ELR (cell line): ENCODE measurements at places on chromosomes 4 and X.

DNA sequence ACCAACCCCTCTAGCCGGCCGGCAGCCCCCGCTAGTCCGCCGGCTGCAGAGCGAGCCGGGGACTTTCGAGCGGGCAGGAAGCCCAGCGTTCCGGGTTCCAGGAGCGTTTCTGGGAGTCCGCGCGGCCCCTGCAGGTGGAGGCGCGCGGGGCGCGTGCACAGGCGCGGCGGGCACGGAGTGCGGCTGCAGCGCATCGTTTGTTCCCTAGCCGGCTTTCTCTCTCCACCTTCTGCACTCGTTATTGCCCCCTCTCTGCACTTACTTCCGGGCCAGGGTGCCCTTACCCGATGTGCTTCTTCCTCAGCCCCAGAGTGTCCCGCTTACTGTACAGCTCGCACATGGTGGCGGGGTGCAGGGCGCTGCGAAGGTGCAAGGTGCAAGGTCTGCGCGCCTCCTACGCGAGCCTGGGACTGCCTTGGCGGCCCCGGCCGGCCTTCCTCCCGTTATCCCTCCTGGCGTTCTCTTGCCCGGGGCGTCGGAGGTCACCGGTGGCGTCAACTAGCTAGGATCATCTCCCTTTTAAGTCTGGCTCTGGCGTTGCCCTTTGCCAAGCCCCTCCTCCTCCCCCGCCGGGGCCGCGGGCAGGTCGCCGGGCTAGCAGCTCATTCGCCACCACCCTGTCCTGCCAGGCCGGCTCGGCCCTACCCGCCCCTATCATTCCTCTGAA lies at the start of gene ETNPPL:
TSS of gene ETNPPL (minus strand) at position 495 of the 667 bp plus-strand sequence. CDS start at position 340, 155 bp downstream.
- DNase-seq = peak; percentile 23

- no peak for DNase-seq
Measured at GRCh38 chr4:139562067-139562684, 6.2 kb upstream of the SETD7 start.

GRCh38 chr4:126778348-126778747 lies 854.4 kb upstream of the INTU start:
- DNase-seq = peak; percentile 81

GRCh38 chrX:103120748-103121147 lies 27.8 kb upstream of the NXF3 start:
- no peak for DNase-seq

- no peak for DNase-seq
Measured at GRCh38 chr4:2799971-2800690, 7.2 kb downstream of the SH3BP2 start.

- no peak for DNase-seq
Measured at GRCh38 chr4:53543561-53543960, 47.7 kb downstream of the LNX1 start.

DNA sequence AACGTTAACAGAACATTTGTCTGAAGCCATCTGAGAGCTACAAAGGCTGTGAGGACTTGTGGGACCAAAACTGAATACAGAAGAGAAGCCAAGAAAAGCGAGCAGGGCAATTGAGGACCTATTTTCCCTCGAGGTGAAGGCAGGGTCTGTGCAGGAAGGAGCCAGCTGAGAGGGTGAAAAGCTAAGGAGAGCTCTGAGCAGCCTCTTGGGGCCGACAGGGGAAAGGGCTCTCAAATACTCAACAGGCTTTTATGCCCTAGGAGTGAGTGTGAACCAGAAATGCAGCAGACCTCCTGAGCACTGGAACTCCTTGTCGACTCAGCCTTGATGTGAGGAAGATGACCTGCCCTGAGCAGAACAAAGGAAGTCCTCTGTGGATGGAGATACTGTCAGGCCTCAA lies 54.2 kb downstream of the C4orf50 start:
- no peak for DNase-seq

DNA sequence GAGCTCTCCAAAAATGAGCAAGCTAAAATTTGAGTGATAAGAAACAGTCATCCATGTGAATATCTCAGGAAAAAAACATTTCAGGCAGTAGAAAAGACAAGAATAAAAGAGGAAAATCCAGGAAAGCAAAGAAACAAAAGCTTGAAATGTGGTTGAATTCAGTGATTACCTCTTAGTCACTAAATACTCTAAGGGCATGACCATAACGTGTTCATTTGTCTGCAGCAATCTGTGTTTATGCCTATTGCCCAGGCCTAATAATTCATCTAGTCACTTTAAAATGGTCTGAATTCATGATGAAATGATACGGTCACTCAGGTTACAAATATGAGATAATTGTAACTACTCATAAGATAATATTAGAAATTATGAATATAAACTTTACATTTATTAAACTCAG lies 837.9 kb downstream of the STPG2 start:
- no peak for DNase-seq

DNA sequence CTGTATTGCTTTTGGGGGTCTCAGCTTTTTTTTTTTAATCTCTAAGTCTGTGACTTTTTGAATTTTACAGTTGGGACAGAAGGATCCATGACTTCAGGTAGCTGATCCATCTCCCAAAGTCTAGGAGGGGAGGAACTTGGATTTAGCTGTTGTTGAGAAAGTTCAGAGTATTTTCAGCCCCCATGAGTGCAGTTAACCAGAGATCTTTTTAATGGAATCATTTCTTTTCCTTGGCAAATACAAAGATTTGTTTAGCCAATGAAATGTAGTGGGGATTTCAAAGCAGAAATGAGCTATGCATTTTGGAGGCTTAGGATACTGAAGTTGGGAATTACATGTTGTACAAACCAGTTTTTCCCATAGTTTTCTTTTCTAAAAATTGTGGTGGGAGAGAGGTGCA lies 18.1 kb downstream of the FNIP2 start:
- no peak for DNase-seq

DNA sequence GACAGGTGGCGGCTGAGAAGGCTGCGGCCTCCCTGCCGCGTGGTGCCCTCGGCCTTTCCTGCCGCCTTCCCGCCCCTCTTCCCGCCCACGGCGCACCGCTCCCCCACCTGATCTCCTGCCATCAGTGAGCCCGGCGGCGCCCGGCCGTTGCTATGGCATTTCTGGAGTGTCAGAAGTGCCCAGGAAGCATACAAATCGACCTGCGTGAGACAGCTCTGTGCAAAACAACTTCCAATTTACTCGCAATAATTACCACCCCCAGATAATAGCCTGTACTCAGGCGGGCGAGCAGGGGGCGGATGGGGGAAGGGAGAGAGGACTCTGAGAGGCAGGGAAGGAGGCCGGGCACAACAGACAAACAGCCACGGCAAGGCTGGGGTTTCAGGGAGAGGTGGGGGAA lies 16.6 kb upstream of the ERCC6L start:
- no peak for DNase-seq

DNA sequence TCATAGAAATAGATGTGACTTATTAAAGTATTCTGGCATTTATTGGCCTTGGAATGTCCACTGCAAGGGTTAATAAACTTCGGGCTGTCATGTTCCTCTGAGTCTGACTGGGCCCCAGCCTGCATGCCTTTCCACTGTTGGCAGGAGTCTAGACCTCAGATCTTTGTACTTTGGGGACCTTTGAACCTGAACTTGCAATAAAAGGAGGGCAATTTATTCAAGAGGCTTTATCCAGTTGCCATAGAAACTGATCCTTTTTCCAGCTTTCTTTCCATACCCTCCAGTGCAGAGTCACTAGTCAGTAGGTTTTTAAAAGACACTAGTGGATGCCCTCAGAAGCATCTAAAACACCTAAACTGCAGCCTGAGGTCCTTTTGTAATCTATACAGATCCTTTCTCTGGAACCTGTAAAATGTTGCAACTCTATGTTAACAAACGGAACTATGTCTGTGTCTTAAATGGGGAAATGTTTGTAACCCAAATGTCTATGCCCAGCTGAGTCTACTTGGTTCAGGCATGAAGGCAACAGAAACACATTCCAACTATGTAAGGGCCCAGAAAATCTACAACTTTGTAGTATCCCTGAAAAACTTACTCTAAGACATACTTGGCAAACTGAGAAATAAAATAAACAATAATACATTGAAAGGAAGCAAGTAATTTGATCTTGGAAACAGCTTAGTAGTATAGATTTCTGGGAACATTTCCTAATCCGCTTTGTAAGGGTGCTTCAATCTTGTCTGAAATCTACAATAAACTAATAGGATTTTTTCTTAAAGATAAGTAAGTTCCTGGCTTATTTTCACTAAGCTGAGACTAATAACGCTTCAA lies 41.5 kb downstream of the SOWAHB start:
- DNase-seq = no peak

DNA sequence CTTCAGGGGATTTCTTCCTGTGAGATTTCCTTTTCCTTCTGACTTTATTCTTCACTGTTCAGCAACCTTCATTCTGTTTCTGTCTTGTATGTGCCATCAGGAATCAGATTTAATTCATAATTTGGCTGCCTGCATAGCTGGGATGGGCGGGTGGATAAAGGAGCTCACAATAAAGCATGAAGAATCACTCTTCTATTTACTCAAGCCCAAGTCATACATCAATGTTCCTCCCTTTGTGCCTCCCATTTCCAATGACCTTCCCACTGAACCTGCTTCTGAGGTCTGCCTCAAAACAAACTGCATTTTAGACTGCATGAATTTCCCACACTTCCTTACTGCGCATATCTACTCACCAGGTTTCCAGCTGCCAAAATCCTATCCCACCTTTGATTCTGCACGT lies 14.0 kb downstream of the PDGFC start:
- no peak for DNase-seq

- peak; percentile 43 for DNase-seq
Measured at GRCh38 chr4:170090352-170091052, 746 bp upstream of the AADAT start.

GRCh38 chr4:121056066-121056465 lies 16.3 kb downstream of the NDNF start:
- DNase-seq = no peak

DNA sequence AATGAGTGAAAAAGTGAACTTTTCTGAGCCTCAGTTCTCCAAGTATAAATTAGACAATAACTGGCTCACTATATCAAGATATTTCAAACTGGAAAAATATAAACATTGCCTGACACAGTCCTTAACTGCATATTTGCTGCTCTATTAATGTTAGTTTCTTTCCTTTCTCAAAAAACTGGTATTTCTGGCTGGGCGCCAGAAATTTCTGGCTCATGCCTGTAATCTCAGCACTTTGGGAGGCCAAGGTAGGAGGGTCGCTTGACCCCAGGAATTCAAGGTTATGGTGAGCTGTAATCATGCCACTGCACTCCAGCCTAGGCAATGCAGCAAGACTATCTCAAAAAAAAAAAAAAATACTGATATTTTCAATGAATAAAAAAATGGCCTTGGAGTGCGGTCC lies 227.0 kb downstream of the MAGEB17 start:
- DNase-seq = no peak

DNA sequence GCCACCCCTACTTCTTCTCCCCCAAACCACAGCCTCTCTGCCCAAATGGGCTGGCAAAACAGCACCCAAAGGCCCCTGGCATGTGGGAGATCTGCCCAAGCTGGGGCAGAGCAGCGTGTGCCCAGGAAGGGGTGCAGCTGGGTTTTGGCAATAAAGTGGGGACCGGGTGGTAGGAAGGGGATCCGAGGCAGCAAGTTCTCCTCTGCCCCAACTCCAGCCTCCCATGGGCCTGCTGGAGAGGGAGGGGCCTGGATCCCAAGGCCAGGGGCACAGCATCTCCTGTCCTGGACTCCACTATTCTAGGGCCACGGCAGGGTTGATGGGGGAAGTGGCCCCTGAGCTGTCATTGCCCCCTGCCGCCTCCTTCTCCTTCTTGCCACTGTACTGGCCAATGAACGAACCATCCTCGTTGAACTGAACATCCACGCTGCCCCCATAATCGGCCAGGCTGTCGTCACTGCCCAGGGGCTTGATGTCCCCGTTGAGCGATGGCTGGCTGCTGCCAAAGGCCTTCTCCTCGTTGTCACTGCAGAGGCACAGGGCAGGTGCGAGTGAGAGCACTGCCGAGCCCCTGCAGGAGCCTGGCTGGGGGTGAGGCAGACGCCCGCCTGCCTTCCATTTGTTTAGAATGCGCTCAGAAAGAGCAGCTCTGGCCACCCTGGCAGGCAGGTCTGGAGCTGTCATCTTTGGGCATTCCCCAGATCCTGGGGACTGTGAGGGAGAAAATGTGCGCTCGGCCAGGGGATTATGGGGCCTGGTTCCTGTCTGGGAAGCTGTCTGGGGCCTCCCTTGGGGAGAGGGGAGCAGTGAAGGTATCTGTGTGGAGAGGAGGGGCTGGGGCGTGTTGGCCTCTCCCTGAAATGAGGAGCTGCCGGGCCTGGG lies 23.4 kb downstream of the L1CAM start:
- DNase-seq = no peak

DNA sequence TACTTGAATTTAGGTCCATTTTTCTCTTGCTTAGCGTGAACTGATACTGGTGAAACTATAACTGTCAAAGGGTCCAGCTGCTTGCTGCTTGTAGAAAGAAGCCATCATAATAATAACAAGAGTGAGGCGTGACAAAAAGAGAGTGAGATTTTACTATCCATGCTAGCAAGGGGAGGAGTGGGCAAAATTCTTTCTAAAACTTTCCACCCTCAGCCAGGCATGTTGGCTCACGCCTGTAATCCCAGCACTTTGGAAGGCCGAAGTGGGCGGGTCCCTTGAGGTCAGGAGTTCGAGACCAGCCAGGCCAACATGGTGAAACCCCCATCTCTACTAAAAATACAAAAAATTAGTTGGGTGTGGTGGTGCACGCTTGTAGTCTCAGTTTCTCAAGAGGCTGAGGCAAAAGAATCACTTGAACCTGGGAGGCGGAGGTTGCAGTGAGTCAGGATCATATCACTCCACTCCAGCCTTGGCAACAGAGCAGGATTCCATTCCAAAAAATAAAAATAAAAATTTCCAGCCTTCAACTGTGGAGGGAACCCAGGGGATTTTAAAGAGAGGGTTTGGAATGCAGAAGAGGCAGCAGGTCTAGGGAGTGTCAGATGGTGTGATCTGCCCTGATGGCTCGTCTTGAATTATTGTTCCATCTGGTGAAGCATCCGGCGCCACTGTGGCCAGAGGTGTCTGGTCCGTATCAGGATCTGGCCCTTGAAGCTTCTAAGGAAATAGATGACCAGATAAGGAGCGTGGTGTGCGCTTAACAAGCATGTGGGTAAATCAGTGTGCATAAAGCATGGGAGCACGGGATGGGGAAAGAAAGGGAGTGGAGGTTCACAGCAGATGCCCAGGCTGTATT lies 51.8 kb downstream of the LRP2BP start:
- peak; percentile 17 for DNase-seq

GRCh38 chr4:174648812-174649211 lies 126.5 kb upstream of the HPGD start:
- DNase-seq = no peak

- DNase-seq = peak; percentile 50
Measured at GRCh38 chr4:177367336-177367735, 57.7 kb downstream of the NEIL3 start.

GRCh38 chr4:94032754-94033153 lies 174.9 kb upstream of the SMARCAD1 start:
- DNase-seq = peak; percentile 0

- peak; percentile 76 for DNase-seq
Measured at GRCh38 chr4:3041192-3042142, 32.9 kb downstream of the HTT-AS start.

GRCh38 chr4:134762053-134762452 lies 560.5 kb upstream of the PABPC4L start:
- DNase-seq = no peak

- no peak for DNase-seq
Measured at GRCh38 chrX:9037296-9037695, 3.4 kb upstream of the FAM9B start.

DNA sequence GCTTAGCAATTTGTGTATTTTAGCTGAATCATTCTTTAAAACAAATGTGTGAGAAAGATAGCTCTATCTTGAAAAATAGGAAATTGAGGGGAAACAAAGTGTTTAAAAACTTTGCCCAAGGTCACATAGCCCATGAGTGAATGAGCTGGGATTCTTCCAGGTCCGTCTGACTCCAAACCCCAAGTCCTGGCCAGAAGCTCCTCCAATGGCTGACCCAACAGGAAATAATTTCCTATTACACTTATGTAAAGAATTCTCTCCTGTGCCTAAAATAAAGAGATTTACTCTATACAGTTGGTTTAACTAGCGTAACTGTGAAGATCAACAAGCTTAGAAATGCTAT lies 287.6 kb downstream of the ARHGAP24 start:
- DNase-seq = peak; percentile 88
